Left lung (tissue), 14 donors: ENCODE measurements at places on chromosomes 7 and 10. TPM values are rescaled to one million over a fixed set of nuclear protein-coding genes. Genes with fewer than 3 reads are reported as not detected.

The CHPF2 gene
- polyA plus RNA-seq, result 18.8 TPM

DNA sequence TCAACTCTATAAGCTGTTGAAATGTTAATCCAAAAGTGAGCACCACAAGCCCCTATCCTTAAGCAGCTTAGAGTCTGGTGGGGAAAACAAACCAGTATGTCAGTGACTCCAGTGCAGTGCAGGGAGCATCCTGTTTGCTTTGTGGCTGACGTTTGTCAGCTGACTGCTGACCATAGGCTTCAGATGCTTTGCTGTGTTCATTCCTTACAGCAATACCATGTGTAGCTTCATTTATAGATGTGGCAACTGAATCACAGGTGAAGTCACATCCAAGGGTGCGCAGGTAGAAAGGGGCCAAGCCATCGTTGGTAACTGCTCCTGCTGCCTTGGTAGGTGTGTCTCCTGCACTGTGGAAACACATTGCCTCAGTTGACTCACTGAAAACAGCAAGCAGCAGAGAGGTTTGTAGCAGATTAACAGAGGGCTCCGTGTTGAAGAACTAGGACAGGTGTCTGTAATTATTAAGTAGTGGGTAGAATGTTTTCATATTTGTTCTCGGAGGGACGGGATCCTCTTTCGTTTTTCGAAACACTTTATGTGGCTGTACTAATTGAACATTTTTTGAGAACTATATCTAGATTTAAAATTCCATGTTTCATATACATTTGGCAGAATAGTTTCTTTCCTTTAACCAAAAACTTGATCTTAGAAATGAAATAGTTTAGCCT, 2.0 kb downstream of the INSIG1 start:
- DNase-seq, result no peak

GRCh38 chr7:47087866-47088265, 494.0 kb downstream of the TNS3 start:
- DNase-seq, result no peak

DNA sequence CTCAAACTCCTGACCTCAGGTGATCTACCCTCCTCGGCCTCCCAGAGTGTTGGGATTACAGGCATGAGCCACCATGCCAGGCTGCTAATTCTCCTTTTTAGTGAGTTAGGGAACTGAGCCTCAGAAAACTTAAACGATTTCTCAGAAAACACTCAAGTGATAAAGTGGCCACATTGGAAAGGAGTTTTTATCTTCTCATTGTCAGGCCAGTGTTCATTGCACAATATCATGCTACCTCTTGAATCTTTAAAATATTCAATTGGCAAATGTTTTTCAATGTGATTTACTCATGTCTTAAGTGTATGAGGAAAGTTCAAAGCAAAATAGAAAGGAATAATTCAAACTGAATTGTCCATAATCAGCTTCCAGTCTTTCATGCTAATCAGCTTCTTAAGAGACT, 80.7 kb downstream of the ITGB8 start:
- no peak for DNase-seq

- DNase-seq, result peak; percentile 49
These were observed 126.0 kb downstream of the SKIDA1 start for GRCh38 chr10:21399392-21400035.
